ENCODE measurements at places on chromosomes 7 and 10.

DNA sequence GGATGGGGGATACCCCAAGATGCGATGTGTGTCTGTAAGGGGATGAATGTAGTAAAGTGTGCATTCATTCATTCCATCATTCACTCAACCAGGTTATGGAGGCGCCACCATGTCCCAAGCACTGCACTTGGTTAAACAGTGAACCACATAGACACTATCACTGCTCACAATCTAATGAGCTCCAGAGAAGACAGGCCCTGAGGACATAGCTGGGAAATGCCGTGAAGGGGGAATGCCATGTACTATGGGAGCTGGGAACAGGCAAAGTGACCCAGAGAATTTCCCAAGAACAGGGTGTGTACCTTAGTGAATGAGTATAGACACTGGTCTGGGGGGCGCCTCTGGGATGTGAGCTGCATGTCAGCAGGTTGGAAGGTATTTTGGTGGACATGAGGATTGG, 44.5 kb upstream of the LBX1 start:
- DNase-seq = no peak

DNA sequence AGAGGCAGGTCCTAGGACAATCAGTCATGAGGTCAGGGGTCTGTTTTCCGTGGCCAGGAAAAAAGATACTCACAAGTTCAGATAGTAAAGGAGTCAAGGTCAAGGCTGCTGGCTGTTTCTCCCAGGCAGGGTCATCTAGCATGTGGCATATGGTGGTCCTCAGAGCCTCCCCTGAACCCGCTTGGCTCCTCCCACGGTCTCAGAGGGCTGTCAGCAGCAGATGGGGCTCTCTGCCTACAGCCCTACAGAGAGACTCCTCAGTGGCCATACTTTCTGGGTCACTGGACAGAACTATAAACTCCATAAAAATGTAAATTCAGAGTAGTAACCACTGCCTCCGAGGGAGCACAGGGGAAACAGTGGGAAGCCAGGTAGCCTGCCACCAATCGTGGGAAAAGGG, 11.3 kb upstream of the DRGX start:
- no peak for DNase-seq

DNA sequence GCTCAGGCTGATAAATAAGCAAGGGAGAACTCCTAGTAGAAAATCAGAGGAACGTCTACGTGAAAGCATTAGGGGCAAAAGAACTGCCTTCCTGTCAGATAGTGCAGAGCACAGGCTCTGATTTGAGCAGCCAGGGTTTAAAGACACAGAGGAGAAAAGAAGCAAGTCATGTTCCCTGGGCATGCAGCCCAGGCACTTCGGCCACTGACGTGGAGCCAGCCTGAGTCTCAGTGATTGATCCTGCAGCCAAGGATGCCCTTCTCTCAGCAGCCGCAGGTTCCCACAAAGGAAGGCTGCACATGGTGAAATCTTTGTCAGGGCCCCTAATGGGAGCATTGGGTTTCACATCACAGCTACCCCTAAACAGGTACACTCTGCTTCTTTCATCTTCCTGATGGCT, 161.7 kb upstream of the HPS1 start:
- DNase-seq = no peak

DNA sequence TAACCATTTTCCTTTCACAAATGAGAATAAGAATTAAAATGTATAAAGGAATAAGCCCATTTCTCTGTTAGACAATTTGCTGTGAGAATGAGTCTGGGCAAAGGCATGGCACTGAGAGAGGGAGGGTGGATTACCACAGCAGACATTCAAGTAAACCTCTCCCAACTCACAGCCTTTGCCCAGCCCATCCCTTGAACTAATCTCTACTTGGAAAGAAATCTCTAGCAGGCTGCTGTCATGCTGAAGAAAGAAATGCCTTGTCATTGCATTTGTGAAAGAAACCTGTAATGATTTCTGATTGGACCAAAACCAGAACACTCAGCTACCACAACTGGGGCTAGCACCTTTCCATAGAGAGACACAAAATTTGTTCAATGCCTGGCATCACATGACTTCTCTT, 39.2 kb downstream of the CH25H start:
- DNase-seq = no peak

GRCh38 chr10:109770663-109771062, 152.6 kb downstream of the XPNPEP1 start:
- DNase-seq = no peak

GRCh38 chr7:117402109-117402508, 25.2 kb downstream of the ASZ1 start:
- no peak for DNase-seq

DNA sequence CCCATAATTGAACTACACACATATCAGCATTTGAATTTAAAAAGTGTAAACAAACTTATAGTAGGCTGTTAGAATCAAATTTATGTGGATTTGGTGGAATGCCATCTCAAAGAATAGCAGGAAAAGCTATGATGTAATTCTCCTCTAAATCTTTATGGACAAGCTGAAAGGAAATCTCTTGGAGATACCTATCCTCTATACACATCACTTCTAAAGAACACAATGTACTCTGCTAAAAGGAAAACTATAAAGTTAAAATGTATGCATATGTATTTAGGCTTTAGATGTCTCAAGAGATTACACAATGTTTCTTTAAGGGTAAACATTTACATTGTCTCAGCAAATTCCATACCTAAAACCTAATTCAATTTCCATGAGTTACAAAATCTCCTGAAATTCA, 323.3 kb downstream of the CRPPA start:
- no peak for DNase-seq

DNA sequence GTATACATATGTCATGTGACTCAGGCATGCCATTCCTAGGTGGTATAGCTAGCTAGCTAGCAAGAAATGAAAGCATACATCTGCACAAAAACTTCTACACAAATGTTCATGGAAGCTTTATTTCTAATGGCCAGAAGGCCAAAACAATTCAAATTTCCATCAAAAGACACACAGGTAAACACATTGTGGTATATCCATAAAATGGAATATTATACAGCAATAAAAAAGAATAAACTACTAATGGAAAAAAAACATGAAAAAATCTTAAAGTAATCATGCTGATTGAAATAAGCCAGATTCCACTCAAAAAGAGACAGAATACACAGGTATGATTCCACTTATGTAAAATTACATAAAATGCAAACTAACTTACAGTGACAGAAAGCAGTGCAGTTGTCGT, 154.3 kb downstream of the MACC1 start:
- DNase-seq = no peak

DNA sequence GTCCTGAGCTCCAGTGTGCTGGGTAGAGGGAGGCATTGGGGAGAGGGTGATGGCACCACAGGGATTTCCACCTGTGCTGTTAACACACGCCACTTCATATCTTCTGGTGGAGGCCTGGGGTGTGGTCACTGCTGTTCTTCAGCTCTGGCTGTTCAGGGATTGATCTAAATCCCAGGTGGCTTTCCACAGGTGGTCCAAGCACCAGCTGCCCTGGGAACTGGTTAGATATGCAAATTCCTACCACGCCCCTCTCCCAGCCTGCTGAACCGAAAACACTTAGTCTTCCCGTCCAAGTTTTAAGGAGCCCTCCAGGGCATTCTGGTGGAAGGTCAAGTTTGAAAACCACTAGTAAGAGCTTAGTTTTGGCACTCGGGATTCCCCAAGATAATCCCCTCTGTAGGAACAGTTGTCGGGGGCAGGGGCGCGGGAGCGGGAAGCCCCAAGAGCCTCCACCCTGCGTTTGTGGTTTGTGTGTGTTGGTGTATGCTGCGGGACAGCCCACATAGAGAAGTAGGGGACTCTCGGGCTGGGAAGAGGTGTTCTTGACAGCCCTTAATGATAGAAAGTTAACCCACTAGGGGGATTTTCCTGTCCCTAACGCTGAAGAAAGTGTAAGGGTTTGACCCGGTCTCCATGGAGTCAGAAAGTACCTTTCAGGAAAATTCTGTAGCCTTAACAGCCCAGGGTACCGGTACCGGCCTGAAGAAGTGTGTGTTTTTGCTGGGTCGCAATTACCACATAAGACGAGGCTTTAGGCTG, 5.1 kb downstream of the DEPP1 start:
- no peak for DNase-seq

DNA sequence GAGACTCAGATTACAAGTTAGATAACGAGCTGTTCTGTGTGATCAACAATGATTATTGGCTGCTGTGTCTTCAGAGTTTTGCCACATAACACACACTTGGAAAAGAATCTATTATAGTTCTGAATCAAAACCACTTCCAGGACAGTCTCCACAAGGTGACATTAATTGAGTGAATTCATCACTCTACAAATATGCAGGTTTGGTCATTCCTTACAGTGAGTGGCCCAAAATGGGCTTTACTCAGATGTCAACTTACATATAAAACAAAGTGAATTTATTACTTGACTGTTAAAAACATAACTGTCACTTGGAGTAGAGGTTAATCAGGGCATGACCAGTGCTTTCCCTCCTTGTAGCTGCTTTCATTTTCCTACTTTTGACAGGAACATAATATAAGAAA, 984.3 kb downstream of the REEP3 start:
- no peak for DNase-seq

DNA sequence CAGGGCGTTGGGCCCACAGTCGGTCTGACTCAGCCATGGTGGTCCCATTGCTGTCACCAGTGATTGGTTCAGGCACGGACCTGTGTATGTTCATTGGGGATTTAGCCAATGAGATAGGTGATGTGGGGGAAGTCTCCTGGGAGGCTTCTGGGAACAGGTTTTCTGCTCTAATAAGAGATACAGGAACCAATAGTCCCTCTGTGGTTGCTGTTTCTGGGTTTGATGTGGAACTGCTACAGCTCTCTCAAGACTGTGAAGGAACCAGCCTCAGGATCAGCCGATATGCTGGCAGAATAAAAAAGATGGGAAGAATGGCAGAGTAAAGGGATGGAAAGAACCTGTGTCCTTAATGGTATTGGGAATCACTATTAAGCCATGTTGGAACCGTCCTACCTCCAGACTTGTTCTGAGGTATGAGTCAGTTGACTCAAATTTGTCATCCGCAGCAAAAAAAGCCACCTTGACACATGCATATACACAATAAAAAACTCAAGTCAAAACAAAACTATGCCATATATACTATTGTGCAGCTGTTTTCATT, 70.6 kb downstream of the MCMBP start:
- no peak for DNase-seq

DNA sequence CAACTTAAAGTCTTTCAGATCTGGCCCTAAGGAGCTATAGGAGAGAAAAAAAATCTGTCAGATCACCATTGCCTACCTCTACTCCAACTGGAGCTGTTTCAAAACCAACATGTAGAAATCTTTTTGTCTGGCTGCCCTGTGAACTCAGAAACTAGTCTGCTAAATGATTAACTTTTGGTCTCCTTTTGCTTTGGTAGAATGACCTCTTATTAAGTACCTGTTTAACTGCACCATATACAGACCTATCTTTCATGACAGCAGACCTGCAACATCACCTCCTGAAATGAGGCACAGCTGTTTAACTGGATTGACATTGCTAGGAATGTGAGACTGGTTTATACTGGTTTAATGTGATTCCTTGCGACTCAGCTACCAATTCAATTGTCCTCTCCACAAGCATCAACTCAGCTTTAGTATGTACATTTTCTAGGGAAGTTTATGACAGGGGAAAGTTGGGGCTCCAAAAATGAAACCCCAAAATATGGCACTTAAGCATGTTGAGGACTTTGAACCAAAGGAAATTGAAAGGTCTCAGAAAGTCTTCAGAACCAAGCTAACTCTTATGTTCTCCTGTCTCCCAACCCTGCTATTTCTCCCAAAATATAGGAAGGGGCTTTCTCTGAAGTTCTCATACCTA, 1.8 kb downstream of the CYP3A43 start:
- no peak for DNase-seq

DNA sequence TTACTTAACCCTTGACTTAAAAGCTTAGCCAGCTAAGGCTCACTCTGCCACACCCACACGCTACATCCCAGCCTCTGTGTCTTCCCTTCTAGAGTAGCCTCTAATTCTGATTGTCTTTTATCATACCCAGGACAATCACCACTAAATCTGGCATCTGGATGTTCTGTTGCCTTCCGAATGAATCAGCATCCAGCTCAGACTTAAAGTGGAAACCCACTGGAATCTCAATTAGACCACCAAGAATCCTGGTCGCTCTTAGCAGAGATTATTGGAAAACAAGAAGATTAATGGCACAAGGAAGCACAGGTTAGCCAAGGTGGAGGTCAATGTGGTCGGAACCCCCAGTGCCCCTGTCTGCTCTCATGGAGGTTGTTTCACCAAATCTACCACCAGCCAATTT, 404.2 kb upstream of the FOXK1 start:
- no peak for DNase-seq

- DNase-seq = no peak
Observed at GRCh38 chr7:123746931-123747488, 1.8 kb downstream of the WASL start.
